Stimulated activated CD8-positive, alpha-beta memory T cell treated with anti-CD3 and anti-CD28 coated beads, Interleukin-15, amount 100 ng/mL, for 4 hours (primary cell): ENCODE measurements at places on chromosomes 12 and 14.

DNA sequence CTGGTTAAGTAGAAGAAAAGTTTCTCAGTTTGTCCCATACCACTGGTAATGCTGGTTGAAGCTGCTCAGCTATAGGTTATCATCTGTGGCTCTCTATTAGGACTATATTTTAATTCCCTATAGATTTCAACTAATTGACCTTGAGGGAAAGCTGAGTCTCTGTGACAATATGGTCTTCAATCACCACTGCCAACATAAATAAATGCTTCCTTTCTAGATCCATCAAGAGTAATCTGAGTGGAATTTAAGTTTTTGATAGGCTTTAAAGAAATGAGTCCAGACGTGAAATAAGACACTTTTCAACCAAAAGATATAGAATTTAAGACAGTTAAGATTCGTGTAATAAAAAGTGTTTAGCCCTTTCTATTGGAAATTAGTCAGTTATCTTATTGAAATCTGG is 63.5 kb upstream of the MYF6 start:
- DNase-seq: no peak

DNA sequence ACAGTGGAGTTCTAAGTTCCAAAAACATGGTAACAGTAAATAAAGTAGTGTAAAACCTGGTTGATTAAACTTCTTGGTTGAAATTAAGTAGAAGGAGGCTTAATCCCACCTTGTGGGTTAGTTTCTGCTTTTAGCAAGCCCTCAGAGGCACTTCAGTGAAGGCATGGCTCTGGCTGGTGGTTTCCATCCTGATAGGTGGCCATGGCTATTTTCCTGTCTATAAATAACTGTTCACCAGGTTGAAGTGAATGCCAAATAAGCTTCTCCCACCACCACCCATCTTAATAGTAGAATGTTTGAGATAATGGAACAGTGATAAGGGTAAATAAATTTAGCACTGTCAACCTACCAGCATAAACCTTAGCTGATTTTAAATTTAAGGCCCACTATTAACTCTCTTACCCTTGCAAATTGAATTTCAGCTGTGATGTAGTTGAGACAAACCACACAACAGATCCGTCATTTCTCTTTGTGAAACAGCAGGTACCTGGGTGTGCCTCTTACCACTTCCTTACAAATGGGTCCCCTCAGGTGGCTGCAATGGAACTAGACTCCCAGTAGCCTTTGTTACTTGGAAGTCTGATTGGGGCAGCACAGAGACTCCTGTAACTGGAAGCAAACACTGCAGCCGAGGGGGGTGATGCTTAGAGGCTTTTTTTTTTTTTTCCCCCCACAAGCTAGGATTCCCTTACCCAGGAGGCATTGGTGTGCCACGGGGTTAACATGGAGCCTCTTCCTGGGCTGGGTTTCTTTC is 41.4 kb downstream of the DAAM1 start:
- DNase-seq: no peak

DNA sequence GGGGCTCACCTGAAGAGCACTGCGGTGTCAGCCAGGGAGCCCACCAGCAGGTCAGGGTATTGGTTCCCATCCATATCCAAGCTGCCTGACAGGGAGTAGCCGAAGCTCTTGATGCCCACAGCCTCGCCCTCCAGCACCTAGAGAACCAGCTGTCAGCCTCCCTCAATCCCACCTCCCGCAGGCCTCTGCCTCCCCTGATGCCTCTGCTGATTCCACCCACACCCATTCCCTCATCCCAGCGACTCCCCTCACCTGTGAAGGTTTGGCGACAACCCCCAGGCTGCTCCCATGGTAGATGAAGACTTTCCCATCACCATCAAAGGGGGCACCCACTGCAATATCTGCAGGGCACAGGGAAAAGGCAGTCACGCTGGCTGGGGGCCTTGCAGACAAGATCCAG is 10.0 kb downstream of the ITGA7 start:
- DNase-seq: no peak

- DNase-seq: peak; percentile 58
Measured at GRCh38 chr14:103091041-103091882, 3.3 kb upstream of the EXOC3L4 start.

GRCh38 chr12:69512820-69513219 is 42.6 kb downstream of the FRS2 start:
- no peak for DNase-seq

DNA sequence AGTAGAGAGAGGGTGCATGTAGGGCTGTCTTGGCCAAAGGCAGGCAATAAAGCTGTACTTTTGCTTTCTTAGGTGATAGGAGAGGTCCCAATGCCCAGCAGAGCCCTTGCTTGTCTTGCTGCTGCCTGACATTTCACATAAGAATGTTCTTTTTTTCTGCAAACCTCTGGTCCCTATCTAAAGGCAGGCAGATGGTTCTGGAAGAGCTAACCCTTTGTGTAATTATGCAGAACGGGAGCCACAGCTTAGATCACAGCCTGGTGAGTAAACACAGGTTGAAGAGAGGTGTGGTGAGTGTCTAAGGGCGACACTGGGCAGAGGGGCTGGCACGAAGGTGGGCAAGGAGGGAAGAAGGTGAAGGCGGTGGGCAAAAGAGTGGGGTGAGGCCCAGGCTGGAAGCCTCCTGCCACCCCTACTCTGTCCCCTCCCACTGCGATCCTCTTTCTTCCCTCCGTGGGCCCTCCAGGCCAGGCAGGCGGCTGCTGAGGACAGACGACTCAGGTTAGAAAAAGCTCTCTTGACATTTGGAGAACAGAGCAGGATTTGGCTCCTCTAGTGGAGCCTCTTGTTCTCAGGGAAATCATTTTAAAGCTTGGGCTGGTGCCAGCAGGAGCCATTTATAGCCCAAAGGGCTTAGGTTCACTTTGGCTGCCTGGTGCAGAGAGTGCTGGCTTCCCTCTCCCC is 42.8 kb downstream of the PRMT8 start:
- no peak for DNase-seq

GRCh38 chr12:129028844-129029243 is 175.6 kb downstream of the GLT1D1 start:
- DNase-seq: no peak

DNA sequence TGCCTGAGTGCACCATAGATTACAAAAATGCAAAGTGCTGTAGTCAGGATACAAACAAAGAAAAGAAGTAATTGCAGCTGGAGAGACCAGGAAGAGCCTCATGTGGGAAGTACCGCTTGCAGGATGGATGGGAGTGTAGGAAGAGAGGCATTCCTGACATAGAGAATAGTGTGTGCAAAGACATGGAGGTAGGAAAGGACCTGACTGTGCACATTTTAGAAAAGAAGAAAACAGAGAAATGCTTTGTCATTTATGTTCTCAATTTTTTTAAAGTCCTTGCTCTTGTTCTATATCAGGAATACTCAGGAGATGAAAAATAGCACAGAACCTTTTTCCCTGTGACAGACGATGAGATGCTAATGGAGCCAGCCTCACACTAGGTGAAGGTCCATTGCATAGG is 358.7 kb upstream of the TMPO start:
- no peak for DNase-seq

DNA sequence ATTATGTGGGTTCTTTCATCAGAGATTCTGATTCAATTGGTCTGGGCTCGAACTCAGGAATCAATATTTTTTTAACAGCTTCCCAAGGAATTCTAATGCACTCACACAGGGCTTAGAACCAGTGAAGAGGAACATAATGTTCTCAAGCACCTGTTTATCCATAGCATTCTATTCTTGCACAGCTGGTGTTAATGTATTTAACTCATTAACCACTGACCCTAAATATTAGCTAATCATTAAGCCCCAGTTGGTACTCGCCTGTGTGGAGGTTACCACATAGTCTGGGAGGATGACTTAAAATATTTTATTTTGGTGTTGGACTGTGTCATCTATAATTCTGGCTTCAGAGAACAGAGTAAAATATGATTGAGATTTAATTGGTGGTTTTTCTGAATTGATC is 45.3 kb downstream of the LRP6 start:
- DNase-seq: no peak

DNA sequence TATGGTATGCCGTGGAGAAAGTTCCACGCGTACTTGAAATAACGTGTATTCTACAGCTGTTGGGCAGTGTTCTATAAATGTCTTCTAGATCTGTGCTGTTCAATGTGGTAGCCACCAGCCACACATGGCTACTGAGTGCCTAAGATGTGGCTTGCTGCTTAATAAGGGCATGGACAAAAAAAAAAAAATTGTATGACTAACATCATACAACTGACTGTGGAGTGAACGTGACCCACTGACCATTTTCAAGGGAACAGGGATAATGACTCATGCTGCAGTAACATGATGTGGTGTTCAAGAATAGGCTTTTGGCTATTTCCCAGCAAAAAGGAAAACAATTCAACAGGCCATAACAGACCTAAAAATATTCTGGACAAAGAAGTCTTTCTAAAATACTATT is 13.0 kb downstream of the ATG14 start:
- no peak for DNase-seq

DNA sequence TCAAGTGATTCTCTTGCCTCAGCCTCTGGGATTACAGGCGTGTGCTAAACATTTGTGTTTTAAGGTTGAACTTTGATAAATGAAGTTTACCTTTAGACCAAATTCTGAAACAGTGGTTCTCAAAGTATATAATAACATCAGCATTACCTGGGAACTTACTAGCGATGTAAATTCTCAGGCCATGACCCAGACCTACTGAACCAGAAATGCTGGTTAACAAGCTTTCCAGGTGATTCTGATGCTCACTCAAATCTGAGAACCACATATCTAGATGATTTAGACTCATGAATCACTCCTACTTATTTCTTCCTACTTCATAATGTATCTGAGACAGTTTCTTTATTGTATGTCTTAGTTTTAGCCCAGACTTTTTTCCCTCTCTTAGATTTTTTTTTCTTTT is 43.6 kb downstream of the RAD51B start:
- no peak for DNase-seq

DNA sequence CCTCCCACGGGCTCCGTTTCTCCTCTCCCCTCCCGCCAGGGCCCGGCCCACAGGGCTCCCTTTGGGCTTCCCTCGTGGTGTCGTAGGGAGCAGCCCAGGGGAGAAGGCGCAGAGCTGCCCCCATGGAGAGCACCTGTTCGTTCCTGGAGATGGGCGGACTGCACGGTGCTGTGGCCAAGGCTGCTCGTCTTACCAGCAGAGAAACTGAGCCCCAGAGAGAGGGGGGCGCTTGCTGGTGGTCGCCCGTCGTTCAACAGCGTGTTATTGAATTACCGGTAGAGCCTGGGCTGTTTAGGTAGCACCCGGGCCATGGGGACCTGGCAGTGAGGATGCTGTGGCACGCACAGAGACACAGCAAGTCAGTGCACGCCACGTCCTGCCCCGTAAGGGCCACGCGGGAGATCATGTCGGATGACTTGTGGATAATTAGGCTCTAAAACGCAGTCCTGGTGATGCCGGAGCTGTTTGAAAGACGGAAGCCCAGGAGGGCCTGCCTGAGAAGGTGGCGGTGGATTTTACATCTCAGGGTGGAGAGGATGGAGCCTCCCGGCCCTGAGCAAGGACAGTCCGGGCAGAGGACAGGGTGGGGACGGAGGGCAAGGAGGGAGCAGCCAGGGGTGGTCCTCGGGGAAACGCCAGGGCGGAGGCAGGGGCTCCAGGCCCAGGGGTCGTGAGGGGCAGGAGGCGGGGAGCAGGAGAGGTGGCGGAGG is 134.4 kb downstream of the ADGRD1 start:
- DNase-seq: no peak

- DNase-seq: no peak
Measured at GRCh38 chr14:32980178-32980901, 41.7 kb downstream of the NPAS3 start.

- DNase-seq: no peak
Measured at GRCh38 chr12:11568155-11568761, 81.2 kb upstream of the ETV6 start.

DNA sequence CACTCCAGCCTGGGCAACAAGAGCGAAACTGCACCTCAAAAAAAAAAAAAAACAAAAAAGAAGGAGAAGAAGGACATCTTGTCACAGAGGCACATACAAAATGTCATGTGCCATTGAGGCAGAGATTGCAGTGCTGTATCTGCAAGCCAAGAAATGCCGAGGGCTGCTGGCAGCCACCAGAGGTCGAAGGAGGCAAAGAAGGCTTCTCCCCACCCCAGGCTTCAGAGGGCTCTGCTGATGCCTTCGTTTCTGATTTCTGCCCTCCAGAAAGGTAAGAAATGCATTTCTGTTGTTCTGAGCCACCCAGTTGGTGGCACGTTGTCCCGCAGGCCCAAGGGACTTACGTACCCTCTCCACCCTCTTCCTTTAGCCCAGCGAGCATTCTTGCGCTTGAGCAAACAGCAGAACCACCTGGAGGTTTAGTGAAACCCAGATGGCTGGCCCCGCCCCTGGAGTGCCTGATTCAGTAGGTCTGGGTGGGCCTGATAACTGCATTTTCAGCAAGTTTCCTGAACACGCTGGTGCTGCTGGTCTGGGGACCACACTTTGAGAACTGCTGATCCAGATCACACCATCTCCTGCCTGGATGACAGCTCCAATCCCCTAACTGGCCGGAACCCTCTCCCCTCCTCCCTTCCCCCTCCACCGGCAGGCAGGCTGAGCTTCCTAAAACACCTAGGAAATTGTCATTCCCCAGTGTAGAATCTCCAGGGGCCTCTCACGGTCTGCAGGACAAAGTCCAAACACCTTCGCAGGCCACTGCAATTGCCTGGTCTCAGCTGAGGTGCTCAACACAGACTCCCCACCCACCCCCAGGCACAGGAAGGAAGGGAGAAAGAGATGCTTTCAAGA is 21.1 kb upstream of the SCARB1 start:
- no peak for DNase-seq

DNA sequence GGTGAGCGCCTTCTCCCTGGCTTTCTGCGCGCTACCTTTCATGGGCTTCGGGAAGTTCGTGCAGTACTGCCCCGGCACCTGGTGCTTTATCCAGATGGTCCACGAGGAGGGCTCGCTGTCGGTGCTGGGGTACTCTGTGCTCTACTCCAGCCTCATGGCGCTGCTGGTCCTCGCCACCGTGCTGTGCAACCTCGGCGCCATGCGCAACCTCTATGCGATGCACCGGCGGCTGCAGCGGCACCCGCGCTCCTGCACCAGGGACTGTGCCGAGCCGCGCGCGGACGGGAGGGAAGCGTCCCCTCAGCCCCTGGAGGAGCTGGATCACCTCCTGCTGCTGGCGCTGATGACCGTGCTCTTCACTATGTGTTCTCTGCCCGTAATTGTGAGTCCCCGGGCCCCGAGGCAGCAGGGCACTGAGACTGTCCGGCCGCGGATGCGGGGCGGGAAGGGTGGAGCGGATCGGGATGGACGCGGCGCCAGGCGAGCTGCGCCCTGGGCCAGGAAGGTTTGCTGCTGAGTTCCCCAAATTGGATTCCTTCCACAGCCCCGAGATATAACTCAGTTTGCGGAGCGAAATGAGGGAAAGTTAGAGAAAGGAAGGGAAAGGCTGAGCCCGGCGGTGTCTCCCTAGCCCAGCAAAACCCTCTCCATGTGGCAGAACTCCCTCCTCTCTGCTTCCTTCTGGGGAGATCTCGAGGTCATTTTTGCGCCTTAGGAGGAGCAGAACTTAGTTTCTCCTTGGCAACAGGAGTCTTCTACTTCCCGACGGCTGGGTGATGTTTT is 972 bp downstream of the PTGDR start:
- DNase-seq: no peak

- DNase-seq: no peak
Measured at GRCh38 chr12:10863512-10864218, 14.4 kb upstream of the PRR4 start.

- DNase-seq: no peak
Measured at GRCh38 chr12:53550595-53550994, 43.3 kb upstream of the NPFF start.
